ENCODE measurements at places on chromosomes 12 and 14.
A peak's percentile ranks its signal among the peaks of the same experiment; 100 is the strongest.

DNA sequence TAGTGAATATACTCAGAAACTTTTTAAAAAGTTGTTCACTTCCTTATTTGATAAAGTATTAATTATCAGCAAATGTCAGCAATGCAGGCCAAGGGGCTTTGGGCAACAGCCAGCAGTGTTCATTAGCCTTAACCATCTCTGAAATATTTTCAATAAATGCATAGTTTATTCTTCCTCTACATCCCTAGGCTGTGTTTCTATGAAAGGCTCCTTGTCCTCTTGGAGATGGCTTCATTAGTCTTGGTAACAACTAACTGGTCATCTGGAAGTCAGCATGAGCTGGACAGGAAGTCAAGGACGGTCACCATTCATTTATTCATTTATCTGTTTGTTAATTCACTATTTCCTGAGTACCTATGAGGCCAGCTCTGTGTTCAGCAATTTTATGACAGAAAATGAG is 124.0 kb upstream of the TMEM132D start:
- DNase-seq, result no peak

- peak; percentile 2 for DNase-seq
Observed at GRCh38 chr14:80164991-80165721, 46.1 kb downstream of the DIO2 start.

DNA sequence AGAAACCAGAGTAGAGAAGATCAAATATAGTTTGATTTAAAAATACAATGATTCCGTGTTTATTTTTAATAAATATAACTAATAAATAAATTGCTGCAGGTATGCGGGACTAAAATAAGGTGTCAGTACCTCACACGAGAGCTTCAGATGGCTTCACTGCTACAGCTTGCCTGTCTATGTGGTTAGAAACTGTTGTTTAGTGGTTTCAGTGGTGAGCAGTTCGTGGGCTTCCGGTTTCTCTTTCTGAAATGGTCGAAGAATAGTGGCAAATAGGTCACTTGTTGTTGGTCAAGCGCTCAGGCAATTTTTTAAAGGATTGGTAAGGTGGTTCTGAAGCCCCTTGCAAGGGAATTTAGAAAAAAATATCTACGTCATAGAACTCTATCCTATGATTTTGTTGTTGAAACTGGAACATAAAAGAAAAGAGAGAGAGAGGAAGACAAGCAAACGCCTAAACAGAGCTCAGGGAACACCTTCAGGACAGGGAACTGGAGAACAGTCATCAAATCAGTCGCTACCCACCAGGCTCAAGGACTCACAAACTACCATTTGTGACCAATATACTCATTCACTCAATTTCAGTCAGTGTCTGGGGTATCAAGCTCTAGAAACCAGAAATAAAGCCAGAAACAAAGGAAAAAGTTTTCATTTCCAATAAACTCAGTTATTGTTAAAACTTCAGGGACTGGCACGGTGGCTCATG is 31.3 kb downstream of the GABARAPL1 start:
- DNase-seq, result no peak

GRCh38 chr12:97630875-97631274 is 168.3 kb downstream of the RMST start:
- DNase-seq, result no peak

DNA sequence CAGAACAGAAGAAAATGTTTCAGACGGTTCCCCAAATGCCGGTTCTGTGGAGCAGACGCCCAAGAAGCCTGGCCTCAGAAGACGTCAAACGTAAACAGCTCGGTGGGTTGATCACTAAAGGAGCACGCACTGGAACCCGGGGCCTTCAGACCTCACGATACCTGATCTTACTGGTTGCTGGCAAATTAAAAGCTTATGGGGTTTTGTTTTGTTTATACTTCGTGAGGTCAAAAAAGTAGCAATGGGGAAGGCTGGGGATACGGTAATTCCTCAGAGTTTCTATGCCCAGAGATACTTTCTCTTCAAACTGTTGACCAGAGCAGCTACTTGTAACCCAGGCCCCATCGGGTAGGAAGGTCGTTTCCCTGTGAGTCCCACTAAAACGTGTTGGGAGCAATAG is 1.7 kb downstream of the CDKN1B start:
- DNase-seq, result no peak

DNA sequence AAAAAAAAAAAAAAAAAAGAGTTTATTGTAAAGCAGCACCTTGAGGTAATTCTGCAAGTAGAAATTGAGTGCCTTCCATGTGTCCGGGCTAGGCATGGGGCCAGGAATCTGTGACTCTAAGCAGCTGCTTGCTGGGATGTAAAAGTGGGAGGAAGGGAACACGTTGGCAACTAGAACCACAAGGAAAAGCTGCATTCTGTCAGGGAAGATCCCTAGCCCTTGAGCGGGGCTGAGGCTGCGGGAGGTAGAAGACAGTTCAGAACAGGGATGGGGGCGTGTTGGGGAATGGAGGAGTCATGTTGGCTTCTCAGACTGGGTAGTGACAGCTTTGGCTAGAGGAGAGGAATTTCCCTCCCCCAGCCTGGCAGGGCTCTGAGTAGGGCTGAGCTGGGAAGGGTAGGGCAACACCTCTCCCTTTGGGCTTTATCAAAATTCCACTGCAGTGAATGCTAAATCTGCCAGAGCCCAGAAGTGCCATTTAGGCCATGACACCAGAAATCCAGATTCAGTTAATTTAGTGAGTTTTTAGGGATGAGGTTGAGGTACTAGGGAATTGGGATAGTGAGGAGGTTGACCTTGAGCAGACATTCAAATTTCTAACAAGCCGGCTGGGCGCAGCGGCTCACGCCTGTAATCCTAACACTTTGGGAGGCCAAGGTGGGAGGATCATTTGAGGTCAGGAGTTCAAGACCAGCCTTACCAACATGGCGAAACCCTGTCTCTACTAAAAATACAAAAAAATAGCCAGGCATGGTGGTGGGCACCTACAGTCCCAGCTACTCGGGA is 3.4 kb upstream of the TRAFD1 start:
- peak; percentile 74 for DNase-seq

- no peak for DNase-seq
Observed at GRCh38 chr14:103916636-103917262, 11.5 kb upstream of the TDRD9 start.

Measured in A172 (cell line).